ENCODE measurements at places on chromosomes 6 and 20.

- no peak for DNase-seq
Measured at GRCh38 chr20:62961310-62961783, 8.8 kb downstream of the SLC17A9 start.

DNA sequence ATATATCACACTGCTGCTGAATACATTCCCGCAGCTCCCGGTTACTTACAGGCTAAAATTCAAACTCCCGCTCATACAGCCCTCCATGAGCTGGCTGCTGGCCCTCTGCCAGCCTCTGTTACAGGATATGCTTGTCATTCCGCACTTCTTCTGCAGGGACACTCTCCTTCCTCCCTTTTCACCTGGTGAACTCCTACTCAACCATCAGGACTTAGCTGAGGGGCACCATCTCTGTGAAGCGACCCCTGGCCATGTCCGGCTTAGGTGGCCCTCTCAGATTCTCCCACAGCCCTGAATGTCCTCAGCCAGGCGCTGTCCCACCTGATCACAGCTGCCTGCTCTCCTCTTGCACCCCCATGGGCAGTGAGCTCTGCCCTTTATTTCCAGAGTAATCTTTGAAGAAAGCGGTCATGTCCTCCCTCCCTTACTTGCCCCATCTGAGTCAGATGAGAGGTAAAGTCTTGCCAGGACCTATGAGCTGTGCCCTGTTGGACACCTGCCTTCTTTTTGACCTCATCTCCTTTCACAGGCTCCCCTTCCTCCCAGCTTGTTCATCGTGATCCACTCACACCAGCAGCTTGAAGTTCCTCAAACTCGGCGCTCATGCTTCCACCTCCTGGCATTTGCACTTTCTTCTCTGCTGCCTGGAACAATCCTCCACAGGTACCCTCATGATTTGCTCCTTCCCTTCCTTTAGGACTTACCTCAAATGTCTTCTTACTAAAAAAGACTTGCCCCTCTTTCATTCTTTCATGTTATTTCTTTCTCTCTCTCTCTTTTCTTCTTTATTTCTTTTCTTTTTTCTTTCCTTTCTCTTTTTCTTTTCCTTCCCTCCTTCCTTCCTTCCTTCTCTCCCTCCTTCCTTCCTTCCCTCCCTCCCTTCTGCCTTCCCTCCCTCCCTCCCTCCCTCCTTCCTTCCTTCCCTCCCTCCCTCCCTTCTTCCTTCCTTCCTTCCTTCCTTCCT is 5.6 kb downstream of the CYP24A1 start:
- DNase-seq, result no peak

- DNase-seq, result no peak
Measured at GRCh38 chr6:11769811-11770545, 8.6 kb downstream of the ADTRP start.

DNA sequence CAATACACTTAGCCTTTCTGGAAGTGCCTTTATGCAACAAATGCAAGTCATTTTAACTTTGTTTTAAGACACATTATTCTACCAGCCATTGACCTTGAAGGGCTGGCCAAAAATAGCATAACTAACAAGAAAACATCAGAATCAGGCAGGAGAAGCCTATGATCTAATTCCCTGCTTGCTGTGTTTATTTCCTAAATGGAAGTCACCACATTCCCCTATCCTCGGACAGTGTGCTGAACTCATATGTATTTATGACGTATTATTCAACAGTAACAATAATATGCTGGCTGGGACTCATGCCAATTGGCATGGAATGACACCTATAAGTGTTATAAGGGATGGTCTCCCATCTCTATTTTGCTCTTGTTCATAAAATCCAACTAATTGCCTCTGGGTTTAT is 140.7 kb downstream of the MAP3K7 start:
- no peak for DNase-seq

- DNase-seq, result no peak
Measured at GRCh38 chr20:2279253-2279779, 16.5 kb upstream of the TGM3 start.

GRCh38 chr6:18451756-18452155 is 64.6 kb downstream of the RNF144B start:
- DNase-seq, result no peak

GRCh38 chr6:11198663-11199603 is 33.5 kb downstream of the NEDD9 start:
- DNase-seq, result peak; percentile 46

- no peak for DNase-seq
Measured at GRCh38 chr6:18845896-18846295, 458.7 kb downstream of the RNF144B start.
